Right lobe of liver (tissue), 6 donors: ENCODE measurements at places on chromosomes 4 and X. TPM values are rescaled to one million over a fixed set of nuclear protein-coding genes. Genes with fewer than 3 reads are reported as not detected.

PDGFC gene
- total RNA-seq = 6.6 TPM

UGT2A3 gene
- total RNA-seq = 20.3 TPM

CFAP47 gene
- total RNA-seq = 0.20 TPM

NUDT6 gene
- 13.2 TPM for total RNA-seq

CRMP1 gene
- 0.09 TPM for total RNA-seq
